ENCODE measurements at places on chromosomes 5 and 9.

- DNase-seq = no peak
Measured at GRCh38 chr9:131583337-131583645, 38.0 kb downstream of the PRRT1B start.

DNA sequence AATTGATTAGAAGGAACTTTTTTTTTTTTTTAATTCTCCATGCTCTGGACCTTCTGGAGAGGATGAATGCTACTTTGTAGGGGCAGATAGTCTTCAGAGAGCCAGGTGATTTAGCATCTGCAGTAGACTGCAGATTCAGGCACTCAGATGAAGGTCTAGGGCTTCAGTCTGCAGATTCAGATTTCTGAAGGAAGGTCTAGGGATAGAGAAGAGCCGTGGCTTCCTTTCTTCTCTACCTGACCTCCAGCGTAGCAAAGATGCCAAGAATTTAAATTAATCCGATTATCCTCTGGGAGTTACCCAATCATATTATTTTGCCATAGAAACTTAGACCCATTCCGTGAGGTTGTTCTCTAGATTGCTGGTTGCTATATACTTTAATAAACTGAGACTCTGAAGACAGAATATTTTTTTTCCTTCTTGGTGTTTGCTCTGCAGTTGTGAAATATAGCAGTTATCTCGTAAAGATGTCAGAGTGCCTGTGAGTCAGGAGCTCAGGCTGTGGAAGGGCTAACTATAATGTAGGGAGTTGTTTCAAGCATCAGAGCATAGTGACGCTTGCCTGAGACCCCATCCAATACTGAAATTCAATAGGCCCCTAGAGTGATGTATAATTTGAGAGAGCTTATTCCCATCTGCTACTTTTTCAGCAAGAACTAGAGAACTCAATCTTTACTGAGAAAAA is 132.7 kb upstream of the SLC12A2 start:
- DNase-seq = no peak

GRCh38 chr9:93189369-93190132 is 5.6 kb downstream of the WNK2 start:
- DNase-seq = no peak

DNA sequence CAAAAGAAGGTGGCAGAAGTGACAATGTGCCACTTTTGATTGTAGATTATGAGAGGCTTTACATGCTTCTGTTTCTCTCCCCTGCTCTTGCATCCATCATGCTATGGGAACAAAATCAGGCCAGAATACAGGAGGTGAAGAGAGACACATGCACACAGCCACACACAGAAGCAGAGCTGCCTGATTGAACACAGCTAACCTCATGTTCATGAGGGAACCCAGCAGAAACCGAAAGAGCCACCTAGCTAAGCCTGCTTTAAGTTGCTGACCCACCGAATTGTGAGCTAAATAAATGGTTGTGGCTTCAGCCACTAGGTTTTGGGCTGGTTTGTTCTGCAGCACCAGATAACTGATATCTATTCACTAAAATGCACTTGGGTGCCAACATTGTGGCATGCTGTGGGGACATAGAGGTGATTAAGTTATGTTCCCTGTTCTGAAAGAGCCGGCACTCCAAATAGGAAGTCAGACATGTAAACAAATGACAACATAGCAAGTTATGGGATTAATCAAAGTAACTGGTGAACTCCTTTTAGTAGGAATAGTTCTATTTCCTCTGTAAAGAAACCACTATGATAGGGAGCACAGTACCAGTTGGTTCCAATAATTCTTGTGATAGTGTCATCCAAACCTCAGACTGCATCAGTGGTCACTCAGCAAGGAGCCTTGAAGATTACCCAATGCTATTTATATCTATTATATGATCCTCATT is 93.6 kb upstream of the TNC start:
- no peak for DNase-seq

- DNase-seq = no peak
Measured at GRCh38 chr5:146007270-146007669, 70.9 kb downstream of the SH3RF2 start.

DNA sequence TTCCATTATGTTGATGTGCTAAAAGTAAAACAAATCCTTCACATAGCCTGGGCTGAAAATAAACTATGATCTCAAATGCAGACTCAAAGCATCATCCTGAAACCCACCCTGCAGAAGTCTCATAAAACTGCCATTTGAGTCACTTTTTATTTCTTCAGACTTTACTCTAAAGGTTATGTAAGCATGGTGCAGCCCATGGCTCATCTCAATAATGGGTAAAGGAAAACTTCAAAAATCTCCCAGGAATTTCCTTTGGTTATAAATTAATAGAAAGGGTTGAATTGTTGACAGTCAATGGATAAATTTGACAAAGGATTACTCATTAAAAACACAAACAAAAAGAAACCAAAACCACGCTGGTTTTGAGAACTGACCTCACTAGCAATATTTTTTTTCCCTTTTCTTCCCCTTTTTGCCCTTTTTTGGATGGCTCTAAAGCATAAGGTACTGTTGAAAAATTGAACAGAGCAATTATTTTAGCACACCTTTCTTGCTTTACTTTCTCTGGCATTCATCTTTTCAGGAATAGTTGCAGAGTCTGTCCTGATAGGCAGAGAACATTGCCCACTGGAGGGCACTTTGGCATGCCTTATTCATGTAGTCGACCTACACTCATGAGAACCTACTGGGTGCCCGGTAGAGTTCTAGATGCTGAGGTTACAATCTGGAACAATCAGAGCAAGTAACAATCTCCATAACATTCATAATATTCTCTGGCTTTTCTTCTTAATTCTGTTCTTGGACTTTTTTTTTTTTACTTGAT is 191.4 kb downstream of the TMEM167A start:
- no peak for DNase-seq

DNA sequence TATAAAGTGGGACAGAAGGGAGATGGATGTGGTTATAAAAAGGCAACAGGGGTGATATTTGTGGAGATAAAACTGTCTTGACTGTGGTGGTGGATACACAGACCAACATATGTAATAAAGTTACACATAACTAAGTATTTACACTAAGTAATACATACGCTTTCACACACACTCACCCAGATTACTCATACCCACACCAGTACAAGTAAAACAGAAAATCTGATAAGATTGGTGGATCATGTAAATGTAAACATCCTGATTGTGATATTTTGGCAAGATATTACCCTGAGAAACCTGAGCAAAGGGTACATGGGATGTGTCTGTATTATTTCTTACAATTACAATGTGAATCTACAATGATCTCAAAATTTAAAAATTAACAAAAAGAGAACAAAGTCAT is 53.3 kb upstream of the SLIT3 start:
- DNase-seq = no peak

DNA sequence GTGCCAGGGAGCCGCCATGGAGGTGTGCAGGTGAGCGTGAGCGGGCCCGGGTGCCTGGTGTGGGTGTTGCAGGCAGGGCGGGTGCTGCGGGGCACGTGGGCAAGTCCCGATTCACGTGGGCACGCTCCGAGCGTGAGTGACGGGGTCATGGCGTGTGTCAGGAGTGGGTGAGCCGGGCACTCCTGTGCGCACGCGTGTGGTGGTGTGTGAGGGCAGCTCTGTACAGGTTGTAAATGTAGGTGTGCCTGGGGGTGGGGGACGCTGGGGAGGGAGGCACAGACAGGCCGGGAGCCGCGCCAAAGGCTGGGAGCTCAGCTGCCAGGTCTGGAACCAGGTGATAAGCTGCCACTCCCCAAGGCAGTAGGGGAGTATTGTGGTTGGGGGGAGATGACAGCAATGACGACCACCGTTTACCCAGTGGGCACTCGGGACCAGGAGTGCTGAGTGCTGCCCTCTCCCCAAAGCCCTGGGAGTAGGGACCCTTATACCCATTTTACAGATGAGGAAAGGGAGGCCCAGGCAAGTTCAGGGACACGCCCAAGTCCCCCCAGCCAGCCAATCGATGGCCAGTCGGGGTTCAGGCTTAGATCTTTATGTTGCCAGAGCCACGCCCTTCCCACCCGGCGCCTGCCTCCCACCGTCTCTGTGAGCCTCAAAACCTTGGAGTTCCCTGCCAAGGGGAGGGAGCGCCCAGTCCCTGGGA is 9.6 kb downstream of the NCS1 start:
- no peak for DNase-seq

GRCh38 chr5:151154931-151155774 is 2.4 kb downstream of the ANXA6 start:
- DNase-seq = no peak

DNA sequence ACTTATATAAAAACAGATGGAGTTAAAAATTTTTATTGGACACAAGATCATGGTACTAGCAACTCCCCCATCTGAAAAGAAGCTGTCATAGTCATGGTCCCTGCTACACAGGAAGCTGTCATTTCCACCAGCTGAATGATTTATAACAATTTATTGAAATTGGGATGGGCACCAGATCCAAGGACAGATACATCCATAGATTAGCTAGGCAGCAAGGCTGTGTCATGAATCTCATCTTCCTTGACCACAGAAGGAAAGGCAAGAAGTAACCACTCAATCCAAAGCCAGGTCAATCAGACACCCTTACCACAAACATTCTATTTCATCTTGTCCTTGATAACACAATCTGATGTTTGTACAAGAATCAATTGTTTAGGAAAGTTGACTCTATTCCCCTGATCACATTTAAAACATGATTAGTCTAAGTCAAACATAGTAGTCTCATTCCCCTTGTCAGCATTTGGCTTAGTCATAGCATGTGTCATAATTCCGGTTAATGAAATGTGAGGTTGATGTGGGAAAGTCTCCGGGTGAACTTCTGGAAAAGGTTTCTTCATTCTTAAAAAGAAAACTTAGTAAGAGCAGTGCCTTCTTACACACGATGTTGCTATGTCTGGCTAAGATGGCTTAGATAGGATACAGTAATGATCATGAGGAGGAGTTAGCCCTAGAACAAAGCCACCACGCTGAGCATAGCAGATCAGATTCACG is 462.6 kb upstream of the PAPPA start:
- DNase-seq = no peak

DNA sequence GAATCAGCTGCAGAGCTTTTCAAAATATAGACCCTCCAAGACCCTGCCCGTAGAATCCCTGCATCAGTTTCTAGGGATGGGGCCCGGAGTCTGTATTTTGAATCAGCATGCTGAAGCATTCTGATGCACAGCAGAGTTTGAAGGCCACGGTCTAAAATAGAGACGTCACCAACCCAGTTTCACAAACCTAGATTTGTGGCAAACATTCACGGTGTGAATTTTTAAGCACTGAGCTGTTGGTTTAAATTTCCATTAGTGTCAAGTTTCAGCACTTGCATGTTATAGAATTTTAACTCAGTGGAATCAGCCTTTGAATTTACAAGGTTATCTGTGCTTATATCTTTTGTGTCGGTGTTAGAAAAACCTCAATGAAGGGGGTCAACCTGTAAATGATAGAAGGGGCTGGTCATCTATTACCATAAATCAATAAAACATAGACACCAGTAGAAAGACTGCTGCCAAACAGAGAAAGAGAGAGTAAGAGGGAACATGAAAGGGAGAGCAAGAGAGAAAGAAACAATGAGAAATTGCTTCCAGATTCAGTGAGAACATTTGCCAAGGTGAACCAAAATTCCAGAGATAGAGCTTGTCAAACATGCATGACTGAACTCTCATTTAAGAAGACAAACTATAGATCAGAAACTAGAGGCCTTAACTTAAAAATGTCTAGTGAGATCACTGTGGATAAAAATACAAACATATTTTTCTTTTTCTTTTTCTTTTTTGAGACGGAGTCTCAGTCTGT is 414.9 kb downstream of the ZSWIM6 start:
- DNase-seq = no peak

- no peak for DNase-seq
Measured at GRCh38 chr9:130872912-130873503, 23.6 kb downstream of the QRFP start.

DNA sequence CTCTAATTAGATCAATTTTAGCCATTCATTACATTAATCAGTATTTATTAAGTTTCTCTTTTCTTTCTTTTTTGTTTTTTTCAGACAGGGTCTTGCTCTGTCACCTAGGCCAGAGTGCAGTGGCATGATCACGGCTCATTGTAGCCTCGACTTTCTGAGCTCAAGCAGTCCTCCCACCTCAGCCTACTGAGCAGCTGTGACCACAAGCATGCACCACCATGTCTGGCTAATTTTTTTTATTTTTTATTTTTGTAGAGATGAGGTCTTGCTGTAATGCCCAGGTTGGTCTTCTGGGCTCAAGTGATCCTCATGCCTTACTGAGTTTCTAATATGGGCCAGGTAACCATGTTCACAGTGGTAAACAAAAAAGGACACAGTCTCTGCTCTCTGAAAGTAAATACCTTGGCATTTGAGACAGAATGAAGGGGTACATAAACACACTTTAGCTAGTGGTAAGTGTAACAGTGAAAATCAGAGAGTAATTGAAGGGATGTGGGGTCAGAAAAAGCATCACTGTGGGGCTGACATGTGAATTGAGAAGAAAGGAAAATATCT is 336.3 kb downstream of the ADGRV1 start:
- no peak for DNase-seq

GRCh38 chr5:172743112-172743959 is 27.7 kb downstream of the DUSP1 start:
- DNase-seq = no peak

GRCh38 chr5:136043551-136043950 is 14.8 kb downstream of the TGFBI start:
- DNase-seq = no peak

DNA sequence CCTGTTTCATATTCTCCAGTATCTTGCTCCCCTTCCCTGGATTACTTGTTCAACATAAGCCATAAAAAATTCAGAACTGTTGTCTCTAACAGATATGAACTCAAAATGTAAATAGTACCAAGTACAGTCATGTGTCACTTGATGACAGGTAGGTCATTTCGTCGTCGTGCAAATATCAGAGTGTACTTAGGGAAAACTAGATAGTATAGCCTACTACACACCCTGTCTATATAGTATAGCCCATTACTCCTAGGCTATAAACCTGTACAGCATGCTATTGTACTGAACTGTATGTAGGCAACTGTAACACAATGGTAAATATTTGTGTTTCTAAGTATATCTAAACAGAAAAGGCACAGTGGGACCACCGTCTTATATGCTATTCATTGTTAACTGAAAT is 39.1 kb downstream of the SMIM15 start:
- no peak for DNase-seq

DNA sequence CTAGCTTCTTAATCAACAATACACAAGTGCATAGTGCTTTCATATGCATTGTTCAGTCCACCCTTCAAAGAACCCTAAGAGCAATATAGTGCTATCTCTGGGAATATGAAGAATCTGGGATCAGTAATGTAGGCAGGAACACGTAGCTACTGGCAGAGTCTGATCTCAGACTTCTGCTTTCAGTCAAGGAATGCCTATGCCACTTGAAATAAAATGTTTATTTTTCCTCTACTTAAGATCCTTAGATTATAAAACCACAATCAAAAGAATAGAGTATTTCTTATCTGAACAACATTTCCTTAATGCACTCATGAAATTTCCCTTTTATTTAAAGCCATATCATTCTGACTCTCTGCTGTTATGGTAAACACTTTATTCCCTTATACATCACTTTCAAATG is 1407.8 kb upstream of the C9orf72 start:
- no peak for DNase-seq

- no peak for DNase-seq
Measured at GRCh38 chr5:2553611-2554010, 197.9 kb downstream of the IRX2 start.
